Epithelial cell of esophagus (primary cell): ENCODE measurements at places on chromosomes 12 and 14.
A peak's percentile ranks its signal among the peaks of the same experiment; 100 is the strongest.

GRCh38 chr12:93221841-93222240 lies 155.9 kb upstream of the NUDT4 start:
- DNase-seq, result no peak

- peak; percentile 26 for DNase-seq
These were observed 8.1 kb upstream of the PCED1B start for GRCh38 chr12:47071241-47071852.

DNA sequence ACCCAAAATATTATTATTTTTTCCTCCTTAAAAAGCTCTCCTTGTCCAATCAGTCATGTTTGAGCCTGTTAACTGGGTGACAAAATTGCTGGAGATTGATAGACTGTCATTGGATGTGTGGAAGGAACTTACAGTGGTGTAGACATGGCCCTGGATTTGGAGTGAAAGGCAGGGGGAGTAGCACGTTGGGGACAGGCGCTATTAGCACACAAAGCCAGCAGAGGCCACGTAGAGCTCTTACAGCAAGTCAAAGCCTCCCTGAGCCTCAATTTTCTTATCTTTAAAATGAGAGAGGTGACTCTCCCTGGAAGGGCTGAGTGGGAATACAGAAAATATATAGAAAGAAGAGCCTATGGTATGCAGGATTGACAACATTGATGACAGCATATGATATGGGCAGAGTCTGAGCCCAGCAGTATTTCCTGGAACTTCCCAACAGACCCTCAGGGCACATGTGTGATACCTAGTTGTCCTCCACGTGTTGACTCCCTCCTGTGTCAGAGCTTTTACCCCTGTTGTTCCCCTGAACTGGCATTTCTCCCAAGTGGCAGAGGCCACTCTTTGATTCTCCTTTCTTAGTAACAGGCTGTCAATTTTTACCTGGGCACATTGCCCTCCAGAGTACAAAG lies 504.9 kb downstream of the VRK1 start:
- DNase-seq, result no peak

DNA sequence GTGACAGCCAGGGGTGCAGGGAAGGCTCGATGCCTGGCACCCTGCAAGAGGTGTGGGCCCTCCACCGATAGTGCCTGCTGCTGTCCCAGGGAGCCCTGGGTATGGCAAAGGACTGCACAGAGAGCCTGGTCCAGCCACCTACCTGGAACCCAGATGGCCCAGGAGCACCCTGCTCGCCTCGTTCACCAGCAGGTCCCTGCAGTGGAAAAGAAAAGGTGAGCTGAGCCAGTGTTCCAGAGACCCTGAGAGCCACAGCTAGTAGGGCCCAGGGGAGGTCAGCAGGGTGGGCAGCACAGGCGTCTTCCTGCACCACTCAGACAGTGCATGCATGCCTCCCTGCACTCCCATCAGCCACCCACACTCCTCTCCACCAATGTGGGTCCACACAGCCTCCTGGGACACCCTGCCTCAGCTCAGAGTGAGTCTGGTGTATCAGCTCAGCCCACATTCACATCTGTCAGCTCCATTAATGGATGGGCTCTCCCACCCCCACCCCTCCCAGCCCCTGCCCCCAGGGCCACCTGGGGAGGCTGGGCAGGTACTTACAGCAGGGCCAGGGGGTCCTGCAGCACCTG lies 20.2 kb downstream of the TMEM106C start:
- DNase-seq, result no peak

DNA sequence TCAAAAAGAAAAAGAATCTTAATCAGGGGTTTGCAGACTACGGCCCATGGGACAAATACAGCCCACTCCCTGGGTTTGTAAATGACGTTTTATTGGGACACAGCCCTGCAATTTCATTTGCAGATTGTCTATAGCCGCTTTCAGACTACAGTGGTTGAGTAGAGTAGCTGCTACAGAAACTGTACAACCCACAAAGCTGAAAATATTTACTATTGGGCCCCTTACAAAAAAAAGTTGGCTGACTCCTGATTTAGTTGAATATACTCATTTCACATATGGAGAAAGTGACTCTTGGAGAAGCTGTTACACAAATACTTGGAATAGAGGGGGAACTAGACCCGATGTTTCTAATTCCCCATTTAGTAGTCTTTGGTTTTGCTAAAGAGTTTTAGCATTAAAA lies 162.5 kb upstream of the NOS1 start:
- DNase-seq, result no peak

DNA sequence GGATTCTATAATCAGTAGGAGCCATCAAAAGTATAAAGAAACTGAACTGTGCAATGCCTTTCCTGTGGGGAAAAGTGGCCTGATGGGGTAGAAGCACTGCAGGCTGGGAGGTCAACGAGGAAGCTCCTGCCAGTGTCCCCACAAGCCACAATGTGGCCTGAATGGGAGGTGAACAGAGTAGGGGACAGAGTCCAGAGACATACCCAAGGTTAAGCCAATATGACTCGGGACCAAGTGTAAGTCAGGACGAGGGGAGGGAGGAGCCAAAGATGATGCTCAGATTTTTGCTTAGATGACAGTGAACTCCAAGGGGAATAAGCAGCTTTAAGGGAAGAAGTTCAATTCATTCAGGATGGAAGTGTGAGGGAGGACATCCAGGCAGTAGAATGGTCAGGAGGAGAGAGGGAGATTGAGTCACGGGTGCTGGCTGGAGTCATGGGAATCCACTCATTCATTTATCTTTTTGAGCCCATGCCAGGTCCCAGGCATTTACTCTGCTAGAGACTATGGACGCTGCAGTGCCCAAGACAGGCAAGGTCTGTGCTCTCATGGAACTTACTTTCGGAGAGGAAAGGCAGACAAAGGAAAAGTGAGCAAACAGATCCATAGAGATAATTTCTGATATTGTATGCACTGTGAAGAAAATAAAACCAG lies 29.1 kb downstream of the DPF3 start:
- no peak for DNase-seq

- DNase-seq, result peak; percentile 19
These were observed 43.2 kb downstream of the CALM1 start for GRCh38 chr14:90440021-90440451.

DNA sequence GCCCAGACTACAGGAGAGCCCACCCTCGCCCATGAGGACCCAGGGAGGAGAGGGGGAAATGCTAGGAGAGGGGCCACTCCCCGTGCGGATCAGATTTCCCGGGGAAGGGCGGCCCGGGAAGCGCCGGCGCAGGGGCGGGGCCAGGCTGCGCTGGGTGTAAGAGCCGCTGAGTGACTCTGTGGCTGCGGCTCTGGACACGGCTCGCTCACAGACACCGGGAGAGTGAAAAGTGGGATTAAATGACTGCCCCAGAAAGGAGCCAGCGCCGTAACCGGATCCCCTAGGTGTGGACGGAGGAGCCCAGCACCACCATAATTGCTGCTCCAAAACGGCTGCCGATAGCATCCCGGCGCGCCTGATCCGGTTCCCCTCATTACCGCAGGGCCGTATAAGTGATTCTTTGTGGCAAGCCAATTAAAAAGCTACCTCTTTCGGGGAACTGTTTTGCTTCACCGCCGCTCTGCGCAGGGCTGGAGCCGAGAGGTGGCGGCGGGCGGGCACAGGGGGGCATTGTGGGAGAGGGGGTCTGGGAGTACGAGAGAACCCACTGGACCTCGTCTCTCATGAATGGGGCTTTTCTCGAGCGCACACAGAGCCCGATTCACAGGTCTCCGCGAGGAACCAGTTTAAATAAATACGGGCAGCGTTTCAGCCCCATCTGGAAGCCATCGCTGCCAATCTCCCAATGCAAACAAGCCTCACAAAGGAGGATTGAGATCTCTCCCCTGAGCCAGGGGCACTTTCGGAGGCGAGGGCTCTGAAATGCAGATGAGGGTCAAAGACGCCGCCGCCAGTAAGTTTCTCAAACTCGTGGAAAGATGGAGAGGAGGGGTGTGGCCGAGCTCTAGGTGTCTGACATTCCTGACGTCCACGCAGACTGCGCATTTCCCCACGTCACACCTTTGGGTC lies 2.5 kb downstream of the COL2A1 start:
- DNase-seq, result peak; percentile 69

- DNase-seq, result no peak
These were observed 19.2 kb downstream of the DNM1L start for GRCh38 chr12:32698285-32698684.

DNA sequence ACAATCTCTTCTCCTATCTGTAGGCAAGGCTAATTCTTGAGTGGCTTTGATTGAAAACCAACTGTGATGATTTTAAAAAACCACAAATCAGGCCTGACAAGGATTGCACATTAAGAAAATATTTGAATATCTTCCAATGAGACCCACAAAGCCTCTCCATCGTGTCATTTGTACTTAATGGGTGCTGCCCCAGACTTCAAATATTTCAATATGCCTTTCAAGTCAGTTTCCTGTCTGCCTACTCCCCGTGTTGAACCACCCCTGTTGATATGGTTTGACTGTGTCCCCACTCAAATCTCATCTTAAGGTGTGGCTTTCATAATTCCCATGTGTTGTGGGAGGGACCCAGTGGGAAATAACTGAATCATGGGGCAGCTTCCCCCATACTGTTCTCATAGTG lies 159.7 kb upstream of the EGLN3 start:
- DNase-seq, result no peak

- no peak for DNase-seq
These were observed 100.4 kb downstream of the TTC6 start for GRCh38 chr14:37695866-37696265.

DNA sequence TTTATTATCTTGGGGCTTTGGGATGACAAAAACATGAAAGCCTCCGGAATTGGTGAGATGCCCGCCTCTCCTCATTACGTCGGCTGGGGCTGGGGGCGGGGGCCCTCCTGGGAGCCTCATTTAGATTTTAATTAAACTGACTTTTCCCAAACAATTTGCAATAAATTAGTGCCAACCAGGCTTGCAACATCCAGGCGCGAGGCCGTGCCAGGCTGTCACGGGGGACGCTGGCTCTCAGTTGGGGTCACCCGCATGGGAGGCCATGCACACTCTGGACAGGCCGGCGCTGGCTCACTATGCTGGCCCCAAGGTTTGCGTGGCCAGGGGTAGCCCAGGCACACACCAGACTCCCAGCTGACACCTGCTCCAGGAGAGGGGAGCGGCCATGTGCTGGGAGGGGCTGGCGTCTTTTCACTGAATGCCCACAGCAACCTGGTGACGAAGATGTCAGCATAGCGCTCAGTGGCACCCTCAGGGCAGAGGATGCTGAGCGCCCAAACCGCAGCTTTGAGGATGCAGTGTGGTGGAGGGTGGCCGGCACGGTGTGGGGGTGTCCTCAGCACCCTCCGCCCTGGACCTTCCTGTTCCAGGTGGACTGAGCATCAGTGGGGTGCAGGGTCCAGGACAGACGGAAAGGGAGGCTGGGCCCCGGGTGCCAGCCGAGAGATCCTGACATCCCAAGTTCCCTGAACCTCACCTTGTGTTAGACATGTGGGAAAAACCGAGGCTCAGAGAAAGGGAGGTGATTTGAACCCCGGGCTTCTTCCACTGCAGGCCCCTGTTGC lies 190.8 kb upstream of the C14orf180 start:
- no peak for DNase-seq

- DNase-seq, result no peak
These were observed 8.9 kb upstream of the TAC3 start for GRCh38 chr12:57025196-57025595.
